Activated CD4-positive, alpha-beta memory T cell treated with anti-CD3 and anti-CD28 coated beads, Interleukin-2, amount 10 ng/mL, durations not matched to agents 7 days and 5 days (primary cell): ENCODE measurements at places on chromosomes 3 and 15.

GRCh38 chr3:63353383-63353782 is 75.3 kb downstream of the SYNPR start:
- DNase-seq: no peak
- no peak overlapping the region for H3K27ac ChIP-seq
- no peaks in the 10 kb centered on the region for H3K36me3 ChIP-seq
- no peaks in the 10 kb centered on the region for H3K4me1 ChIP-seq
- no peak overlapping the region for H3K4me3 ChIP-seq

GRCh38 chr3:50166620-50167019 is 11.5 kb downstream of the SEMA3F start:
- no peak overlapping the region for H3K4me3 ChIP-seq
- DNase-seq: no peak
- H3K36me3 ChIP-seq: no peaks in the 10 kb centered on the region
- no peak overlapping the region for H3K27ac ChIP-seq
- H3K27me3 ChIP-seq: no peaks in the 10 kb centered on the region

DNA sequence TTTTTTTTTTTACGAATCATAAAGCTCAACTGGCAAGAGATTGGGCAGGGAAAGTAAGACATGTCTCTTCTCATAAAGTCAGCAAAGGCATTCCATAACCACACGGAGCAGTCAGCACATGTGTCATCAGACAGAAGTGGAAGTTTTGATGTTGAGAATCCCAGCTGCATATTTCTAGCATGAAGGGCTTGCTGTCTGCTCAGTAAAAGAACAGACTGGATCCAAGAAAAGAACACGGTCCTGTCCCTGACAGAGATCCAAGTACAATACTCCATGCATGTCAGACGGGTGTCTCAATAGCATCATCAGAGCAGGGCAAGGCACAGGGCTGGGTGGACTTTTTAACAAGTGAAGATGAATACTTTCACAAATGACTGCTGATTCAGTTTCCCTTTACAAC is 38.2 kb downstream of the ABI3BP start:
- no peaks in the 10 kb centered on the region for H3K4me1 ChIP-seq
- peaks cover 5% of the 10 kb centered on the region for H3K27me3 ChIP-seq
- H3K27ac ChIP-seq: no peak overlapping the region
- H3K4me3 ChIP-seq: no peak overlapping the region
- no peak for DNase-seq

DNA sequence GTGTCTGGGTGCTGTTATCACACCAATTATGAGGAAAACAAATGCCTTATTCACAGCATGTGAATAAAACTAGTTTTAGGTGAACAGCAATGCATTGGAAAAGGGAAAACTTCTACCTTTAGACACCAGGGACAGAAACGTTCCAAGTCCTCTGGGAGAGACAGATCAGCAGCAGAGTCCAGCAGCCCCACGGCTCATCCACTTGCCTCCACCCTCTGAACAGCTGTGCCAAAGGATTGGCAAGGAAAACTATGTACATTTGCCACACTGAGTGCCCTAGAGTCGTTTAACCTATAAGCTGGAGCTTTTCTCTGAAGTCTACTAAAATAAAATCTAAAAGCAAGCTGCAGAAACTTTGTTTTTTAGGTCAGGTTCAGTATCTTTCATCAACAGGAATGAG is 107.7 kb upstream of the EIF1B start:
- H3K4me1 ChIP-seq: peaks cover 5% of the 10 kb centered on the region
- H3K27ac ChIP-seq: no peak overlapping the region
- DNase-seq: no peak
- H3K36me3 ChIP-seq: no peaks in the 10 kb centered on the region
- no peak overlapping the region for H3K4me3 ChIP-seq

DNA sequence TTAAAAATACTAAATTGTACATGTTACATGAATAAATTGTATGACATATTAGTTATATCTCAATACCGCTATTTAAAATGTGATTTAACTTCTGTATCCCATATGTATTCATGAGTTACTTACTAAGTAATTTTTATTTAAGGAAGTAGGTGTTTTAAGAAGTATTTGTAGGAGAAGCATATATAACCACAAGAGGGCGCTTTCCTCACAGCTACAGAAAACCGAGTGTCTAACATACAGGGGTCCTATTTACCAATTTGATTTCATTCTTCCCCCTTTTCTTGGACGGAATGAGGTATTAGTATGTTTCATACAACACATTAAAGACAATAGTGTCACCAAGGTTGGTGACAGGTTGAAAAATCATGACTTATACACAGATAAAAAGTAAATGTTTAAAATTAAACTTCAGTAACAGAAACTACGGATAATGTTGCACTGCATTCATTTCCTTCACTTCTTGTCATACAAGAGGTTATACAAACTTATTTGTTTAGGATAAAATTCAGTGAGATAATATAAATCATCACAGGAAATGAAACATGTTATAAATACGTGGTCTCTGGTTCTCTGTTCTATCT is 253.6 kb downstream of the MAGI1 start:
- no peak overlapping the region for H3K4me3 ChIP-seq
- no peaks in the 10 kb centered on the region for H3K27me3 ChIP-seq
- DNase-seq: no peak
- no peaks in the 10 kb centered on the region for H3K4me1 ChIP-seq
- H3K36me3 ChIP-seq: no peaks in the 10 kb centered on the region

DNA sequence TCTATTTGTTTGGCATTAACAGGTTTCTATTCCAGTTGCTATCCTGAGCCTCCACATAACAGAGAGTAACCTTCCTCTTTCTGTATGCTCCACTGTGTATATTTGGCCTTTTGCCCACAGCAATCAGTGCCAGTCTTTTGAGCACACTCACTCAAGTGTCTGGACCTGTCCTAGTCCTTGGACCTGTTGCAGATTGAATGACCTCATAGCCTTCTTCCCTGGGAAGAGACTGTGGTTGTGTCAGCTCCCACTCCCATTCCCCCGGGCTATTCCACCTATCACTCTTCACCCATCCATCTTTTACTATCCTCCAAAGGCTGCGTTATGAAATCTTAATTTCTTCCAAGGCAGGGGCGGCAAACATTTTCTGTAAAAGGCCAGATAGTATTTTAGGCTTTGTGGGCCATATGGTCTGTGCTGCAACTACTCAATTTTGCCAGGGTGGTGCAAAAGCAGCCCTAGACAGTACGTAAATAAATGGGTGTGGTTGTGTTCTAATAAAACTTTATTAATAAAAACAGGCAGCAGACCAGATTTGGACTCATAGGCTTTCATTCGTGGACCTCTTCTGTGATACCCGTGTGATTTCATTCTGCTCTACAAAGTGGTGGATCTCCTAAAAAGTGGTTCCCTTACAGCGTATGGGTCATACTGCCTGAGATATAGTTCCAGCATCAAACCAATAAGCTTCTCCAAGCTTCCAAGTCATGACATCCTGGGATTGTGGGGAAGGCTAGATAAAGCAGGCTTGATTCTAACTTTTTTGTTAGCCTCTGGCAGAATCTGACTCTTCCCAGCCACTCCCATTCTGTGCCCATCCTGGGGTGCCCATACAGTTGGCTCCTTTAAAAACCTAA is 57.4 kb downstream of the CDAN1 start:
- peaks cover 21% of the 10 kb centered on the region for H3K4me1 ChIP-seq
- H3K27ac ChIP-seq: peak overlapping the region; percentile 18
- no peaks in the 10 kb centered on the region for H3K27me3 ChIP-seq
- peaks cover 5% of the 10 kb centered on the region for H3K36me3 ChIP-seq
- no peak overlapping the region for H3K4me3 ChIP-seq
- no peak for DNase-seq

GRCh38 chr3:152457500-152458375 is 189.0 kb downstream of the MBNL1 start:
- peaks cover 55% of the 10 kb centered on the region for H3K36me3 ChIP-seq
- no peak overlapping the region for H3K4me3 ChIP-seq

DNA sequence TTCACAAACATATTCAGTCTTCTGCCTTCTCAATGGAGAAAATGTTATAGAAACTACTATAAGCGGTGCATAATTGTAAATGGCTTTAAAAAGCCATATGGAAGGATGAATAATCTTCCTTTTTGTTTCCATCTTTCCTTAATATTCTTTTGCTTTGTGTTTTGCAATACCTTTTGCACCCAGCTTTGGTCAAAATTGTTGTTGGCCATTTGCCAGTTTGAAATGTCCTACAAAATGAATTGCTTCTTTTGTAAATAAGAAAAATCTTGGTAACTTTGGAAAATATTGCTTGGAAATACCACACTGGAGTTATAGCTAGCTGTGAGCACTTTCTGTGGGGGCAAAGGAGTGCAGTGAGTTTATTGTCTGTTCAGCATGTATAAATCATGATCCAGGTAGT is 93.5 kb upstream of the NR2F2 start:
- DNase-seq: no peak
- no peaks in the 10 kb centered on the region for H3K36me3 ChIP-seq
- no peaks in the 10 kb centered on the region for H3K27me3 ChIP-seq
- H3K4me3 ChIP-seq: no peak overlapping the region
- peaks cover 2% of the 10 kb centered on the region for H3K4me1 ChIP-seq

DNA sequence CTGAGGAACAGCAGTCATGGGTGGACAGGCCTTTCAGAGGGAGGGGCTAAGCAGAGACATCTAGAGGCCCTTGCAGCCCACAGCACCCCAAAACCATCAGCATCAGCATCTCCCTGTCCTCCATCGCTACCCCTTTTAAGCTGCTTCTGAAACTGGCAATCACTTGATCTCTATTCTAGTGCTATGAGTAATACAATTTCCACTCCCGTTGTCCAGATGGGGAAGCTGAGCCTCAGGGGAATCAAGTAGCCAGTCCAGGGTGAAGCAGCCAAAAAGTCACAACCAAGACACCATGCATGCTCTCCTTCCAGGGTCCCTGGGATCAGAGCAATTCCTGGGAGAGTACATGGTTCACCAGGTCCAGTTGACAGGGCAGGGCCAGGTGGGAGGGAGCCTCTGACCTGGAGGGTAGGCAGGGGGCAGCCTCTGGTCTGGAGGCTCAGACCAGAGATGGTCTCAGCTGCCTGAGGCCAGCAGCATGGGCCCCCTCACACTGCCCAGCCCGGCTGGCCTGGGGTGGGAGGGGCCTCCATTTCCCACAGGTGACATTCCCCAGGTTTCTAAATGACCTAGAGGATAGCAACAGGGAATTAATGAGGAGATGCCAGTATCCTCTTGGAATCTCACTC is 30.0 kb downstream of the KLHL25 start:
- H3K4me3 ChIP-seq: no peak overlapping the region
- no peaks in the 10 kb centered on the region for H3K36me3 ChIP-seq
- no peak for DNase-seq
- no peak overlapping the region for H3K27ac ChIP-seq
- no peaks in the 10 kb centered on the region for H3K4me1 ChIP-seq

GRCh38 chr3:185200639-185201038 is 47.8 kb upstream of the C3orf70 start:
- DNase-seq: no peak
- no peak overlapping the region for H3K4me3 ChIP-seq
- no peaks in the 10 kb centered on the region for H3K36me3 ChIP-seq
- H3K27me3 ChIP-seq: peaks cover 2% of the 10 kb centered on the region

DNA sequence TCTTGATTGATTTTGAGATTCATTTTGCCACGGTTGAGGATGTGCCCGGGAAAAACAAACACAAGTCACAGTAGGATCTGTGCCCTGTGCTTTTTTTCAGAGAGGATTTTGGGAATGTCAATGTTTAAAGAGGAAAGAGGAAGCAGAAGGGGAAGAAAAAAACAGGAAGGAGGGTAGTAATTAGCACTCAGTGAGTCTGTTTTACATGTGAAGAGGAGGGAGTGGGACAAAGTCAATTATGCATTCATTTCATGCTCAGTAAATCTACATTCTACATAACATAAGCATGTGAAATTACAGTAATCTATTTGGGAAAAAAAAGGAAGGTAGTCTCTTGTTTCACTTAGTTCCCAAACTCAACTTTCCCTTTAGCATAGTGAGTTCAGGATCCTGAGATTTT is 18.3 kb upstream of the CD200 start:
- H3K4me3 ChIP-seq: no peak overlapping the region
- peaks cover 4% of the 10 kb centered on the region for H3K36me3 ChIP-seq
- no peak overlapping the region for H3K27ac ChIP-seq

- no peak for DNase-seq
- H3K27me3 ChIP-seq: no peaks in the 10 kb centered on the region
- H3K4me1 ChIP-seq: peaks cover 30% of the 10 kb centered on the region
- no peak overlapping the region for H3K27ac ChIP-seq
- peaks cover 40% of the 10 kb centered on the region for H3K36me3 ChIP-seq
Observed at GRCh38 chr15:49187549-49188245, 17.6 kb downstream of the GALK2 start.

DNA sequence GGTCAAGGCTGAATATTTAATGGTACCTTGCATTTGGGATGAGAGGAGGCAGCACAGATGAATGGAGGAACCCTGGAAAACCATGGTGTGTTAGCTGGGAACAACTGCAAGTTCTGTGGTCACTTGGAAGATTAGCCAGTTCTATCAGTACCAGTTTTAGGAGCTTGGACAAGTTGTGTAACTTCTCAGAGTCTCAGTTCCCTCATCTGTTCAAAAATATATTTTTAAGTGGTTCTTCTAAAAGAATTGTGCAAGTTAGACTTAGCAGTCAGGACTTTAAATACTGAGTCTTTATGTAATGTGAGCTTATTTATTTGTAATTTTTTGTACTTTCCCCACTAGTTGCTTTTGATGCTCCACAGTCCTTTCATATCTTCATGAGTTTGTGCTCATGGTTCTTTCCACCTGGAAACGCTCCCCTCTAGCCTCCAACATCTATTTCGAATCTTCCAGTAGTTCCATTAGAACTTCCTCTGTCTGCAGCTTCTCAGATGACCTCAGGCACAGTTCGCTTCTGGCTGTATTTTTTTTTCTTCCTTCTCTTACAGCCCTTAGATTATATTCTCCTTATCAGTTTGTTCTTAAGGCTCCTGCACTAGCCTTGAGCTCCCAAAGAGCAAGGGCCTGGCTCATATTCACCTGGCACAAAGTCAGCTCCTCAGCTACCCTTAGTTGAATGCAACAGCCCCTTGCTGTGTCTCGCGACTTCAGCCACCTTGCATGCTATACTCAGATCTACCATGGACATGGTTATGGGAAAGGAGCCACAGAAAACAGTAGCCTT is 27.1 kb downstream of the ITPR1 start:
- no peak for DNase-seq
- peaks cover 34% of the 10 kb centered on the region for H3K4me1 ChIP-seq
- peaks cover 22% of the 10 kb centered on the region for H3K36me3 ChIP-seq
- H3K27ac ChIP-seq: no peak overlapping the region
- H3K4me3 ChIP-seq: no peak overlapping the region

DNA sequence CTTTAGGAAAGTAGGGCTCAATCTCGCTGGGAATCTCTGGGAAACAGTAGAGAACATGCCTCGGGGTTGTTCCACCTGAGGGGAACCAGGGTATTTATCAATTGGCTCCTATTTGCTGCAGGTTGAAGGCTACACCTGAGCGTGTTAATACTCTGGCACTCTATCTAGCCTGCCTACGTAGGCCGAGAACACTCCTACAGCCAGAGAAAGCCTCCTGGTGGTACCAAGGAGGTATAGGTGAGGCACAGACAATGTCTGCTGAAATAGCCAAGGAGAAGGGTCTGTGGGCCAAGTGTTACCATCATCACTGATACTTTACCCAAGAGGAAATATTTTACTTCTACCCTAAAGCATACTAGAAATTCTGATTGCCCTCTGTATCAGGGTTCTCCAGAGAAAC is 341.0 kb upstream of the UBE2E2 start:
- H3K27me3 ChIP-seq: no peaks in the 10 kb centered on the region
- no peaks in the 10 kb centered on the region for H3K36me3 ChIP-seq
- no peak overlapping the region for H3K27ac ChIP-seq
- no peak overlapping the region for H3K4me3 ChIP-seq

- H3K36me3 ChIP-seq: no peaks in the 10 kb centered on the region
- DNase-seq: no peak
- H3K4me3 ChIP-seq: no peak overlapping the region
- no peak overlapping the region for H3K27ac ChIP-seq
Observed at GRCh38 chr3:16439163-16439847, 74.2 kb downstream of the RFTN1 start.

GRCh38 chr3:72100080-72100511 is 315.1 kb upstream of the PROK2 start:
- peaks cover 29% of the 10 kb centered on the region for H3K4me1 ChIP-seq
- no peak for DNase-seq
- no peaks in the 10 kb centered on the region for H3K36me3 ChIP-seq
- H3K27ac ChIP-seq: peak overlapping the region; percentile 64
